ENCODE measurements at places on chromosomes 4 and X.

DNA sequence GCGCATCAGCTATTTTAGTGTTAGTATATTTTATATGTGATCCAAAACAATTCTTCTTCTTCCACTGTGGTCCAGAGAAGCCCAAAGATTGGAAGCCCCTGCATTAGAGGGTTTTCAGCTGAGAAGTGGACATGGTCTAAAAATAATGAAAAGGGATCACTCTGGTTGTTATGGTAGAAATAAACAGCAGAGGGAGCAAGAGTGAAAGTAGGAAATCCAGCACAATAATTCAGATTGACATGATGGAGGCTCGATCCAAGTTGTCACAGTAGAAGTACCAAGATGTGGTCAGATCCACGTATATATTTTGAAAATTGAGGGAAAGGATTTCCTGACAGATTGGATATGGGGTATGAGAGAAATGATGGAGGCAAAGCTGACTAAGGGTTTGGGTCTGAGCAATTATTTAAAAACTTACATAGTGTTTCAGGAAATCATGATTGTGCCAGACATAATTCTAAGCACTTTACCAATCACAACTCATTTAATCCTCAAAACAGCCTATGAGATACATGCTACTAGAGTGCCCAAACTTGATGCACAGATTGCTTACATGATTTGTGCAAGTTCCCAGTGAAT, 17.0 kb upstream of the TMEM144 start:
- DNase-seq, result no peak

DNA sequence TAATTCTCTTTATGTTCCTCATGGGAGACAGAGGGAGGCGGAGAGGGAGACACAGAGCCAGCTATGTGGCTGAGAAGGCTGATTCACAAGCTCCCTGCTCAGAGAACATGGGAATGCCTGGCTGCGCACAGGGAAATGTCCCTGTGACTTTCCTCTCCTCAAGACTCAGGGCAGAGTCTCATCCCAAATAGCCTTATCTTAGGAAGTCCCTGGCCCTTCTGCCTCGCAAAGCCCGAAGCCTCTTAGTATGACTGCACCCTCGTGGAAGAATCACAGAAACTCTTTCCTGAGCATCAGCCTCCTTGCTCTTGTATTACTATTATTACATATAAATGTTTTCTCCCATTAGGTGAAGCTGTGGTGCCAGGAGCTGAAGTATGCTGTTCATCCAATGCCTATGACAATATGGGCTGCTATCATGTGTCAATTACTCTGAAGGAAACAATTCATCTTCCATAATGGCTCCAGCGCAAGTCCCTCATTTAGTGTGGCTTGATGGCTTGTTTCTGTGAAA, 230.5 kb downstream of the MGST2 start:
- DNase-seq, result no peak

DNA sequence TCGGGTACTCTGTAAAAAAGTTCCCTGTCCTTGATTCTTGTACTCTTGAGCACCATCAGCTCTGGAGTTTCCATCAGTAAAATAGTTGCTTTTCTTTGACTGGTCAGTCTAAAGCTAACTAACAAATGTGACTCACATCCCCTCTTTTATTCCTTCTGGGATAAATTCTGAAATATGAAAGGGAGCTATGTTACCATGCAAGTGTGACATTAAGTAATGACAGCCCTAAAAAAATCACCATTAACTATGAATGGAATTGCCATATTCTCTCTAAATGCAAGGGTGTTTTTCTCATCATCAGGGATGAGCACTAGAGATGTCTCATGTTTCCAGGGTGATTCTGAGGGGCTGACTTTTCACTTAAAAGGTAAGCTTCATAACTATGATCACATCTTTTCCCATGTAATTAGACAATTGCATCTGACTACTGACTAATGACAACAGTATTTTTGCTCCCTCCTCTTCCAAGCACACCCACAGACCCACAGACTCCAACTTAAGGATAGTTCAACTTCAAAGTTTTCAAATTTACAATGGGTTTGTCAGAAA, 26.9 kb upstream of the RASGEF1B start:
- DNase-seq, result no peak

DNA sequence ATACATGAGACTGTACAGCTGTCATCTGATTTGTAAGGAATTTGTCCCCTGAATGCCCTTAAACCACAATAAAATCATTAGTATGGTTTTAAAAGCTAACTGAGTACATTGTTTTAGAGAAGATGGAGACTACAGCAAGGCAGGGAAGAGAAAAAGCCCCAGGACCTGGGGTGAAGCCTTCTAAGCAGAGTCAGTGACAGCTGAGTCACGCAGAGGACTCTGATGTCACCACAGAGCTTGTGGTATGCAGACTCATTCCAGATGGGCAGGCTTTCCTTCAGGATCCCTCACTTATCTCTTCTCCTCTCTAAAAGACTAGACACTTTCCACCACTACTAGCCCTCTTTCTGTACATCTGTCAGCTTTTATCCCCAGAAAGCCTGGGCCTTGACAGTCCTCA, 97.1 kb upstream of the ATOH1 start:
- DNase-seq, result no peak

- no peak for DNase-seq
Observed at GRCh38 chrX:31508338-31508737, 436.5 kb upstream of the FTHL17 start.

DNA sequence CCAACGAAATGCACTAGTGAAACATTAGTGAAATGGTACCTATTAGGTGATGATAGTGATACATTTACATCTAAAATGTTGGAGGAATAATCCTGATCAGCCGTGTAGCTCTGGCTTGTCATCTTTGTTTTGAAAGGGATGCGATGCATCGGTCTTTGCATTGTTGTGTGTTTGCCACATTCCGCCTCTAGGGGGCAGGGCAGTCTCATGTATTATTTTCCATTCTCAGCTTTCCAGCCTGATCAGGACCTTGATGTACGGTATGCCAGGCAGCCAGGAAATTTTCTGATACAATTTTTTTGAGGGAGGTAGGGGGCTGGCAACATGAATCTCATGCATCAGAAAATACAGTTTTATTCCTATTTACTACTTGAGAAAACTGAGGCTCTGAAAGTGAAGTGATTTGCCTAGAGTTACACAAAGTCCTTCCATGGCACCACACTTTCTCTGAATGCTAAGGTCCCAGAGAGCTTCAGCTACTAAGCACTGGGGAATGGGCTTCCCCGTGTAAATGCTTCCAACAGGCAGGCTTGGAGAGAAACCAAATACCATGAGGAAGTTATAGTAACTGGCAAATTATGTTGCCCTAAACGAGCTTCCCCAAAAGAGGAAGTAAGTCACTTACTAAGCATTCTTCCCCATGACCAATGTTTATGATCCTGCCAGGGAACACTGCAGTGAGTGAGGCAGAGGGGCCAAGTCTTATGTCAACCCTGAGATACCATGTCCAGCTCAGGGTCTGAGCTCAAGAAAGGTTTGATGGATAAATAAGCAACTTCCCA, 31.8 kb upstream of the IQSEC2 start:
- DNase-seq, result peak; percentile 11

DNA sequence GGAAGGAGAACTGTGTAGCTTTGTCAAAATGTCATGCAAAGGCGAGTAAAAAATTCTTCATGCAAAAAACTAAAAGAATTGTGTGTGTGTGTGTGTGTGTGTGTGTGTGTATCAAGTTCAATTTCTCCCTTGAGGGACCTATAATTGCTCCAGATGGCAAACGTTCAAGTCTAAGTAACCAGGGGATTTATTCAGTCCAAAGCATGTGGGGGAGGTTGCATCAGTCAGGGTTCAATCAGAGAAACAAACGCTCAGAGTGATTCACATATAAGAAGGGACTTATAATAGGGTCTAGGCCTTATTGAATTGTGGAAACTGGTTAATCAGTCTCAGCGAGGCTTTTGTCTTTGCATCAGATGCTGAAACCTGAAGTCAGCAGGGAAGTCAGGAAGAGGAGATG, 5.0 kb downstream of the DCAF8L1 start:
- DNase-seq, result no peak

GRCh38 chr4:37138019-37138653, 106.4 kb upstream of the NWD2 start:
- DNase-seq, result no peak

GRCh38 chr4:129176864-129177263, 80.9 kb downstream of the C4orf33 start:
- DNase-seq, result no peak

DNA sequence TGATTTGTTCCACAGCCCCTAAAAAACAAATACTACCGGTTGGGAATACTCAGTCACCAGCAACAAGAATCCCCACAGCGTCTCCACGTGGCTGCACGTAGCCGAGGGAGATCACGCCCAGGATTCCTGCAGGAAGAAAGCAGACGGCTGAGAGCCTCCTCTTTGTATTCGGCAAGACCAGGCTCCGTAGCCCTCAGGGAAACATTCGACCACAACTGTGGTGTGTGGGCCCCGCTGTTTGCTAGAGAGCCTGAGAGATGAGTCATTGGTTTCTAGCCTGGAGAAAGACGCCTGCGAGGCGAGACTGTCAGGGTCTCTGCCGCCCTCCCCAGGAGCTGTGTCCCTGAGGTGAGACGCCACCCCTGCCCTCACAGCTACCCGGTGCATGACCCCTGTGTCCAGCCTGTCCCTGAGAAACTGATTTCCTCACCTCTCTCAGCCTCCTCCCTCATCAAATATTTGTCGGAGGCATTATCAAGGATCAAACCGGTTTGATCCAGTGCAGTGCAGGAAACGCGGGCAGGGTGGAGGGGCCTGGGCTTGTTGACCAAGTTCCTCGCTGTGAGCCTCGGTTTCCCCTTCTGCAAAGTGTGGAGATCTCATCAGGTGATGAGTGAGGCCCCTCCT, 4.7 kb upstream of the S100P start:
- DNase-seq, result no peak

DNA sequence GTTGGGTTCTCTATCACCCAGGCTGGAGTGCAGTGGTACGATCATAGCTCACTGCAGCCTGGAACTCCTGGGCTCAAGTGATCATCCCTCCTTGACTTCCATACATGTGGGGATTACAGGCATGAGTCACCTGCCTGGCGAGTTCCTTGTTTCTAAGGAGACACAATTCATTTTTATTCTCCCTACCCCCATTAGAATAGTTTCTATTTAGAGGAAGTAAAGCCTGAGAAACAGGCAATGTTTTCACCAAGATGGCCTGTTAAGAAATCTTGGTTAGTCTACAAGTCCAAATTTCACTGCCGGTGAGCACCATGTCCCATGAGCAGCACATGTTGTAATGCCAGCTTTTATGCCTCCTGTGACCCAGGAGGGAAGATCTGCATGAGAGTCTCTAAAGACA, 5.7 kb downstream of the CYBB start:
- no peak for DNase-seq

- DNase-seq, result no peak
Observed at GRCh38 chr4:89541998-89542397, 234.4 kb upstream of the GPRIN3 start.
